ENCODE measurements at places on chromosomes 13 and 19.

DNA sequence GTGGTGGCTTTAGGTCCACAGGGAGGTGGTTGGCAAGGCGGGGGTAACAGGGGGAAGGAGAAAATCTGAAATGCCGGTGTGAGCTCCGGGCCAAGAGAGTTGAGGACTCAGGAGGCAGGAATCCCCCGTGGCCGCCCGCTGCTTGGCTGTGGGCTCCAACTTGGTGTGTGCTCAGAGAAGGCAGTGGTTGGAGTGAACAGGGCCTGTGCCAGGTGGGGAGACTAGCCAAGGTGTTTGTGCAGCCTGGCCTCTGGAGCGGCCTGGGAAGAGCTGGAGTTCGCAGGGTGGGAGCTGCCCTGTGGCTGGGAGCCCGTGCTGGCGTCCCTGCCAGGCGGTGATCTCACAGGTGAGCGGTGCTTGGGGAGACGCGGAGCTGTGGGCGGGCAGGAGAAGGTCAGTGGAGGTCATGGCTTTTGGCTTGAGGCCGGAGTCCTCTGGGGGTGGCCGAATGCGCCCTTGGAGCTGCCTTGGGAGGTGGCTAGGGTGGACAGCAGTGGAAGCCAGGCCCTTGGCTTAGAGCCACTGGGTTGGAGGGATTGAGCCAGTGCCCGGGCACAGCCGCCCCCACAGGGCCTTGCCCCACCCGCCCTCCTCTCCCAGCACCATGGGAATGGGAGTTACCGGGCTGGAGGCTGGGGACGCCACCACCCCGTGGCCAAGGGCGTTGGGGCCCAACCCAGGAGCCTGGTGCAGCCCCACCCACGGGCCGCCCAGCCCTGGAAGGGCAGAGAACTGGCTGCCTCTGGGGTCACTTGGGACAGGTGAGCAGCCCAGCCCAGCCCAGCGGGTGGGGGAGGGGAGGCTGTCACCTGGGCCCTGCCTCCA, 7.1 kb upstream of the CIRBP start:
- no peak for DNase-seq

DNA sequence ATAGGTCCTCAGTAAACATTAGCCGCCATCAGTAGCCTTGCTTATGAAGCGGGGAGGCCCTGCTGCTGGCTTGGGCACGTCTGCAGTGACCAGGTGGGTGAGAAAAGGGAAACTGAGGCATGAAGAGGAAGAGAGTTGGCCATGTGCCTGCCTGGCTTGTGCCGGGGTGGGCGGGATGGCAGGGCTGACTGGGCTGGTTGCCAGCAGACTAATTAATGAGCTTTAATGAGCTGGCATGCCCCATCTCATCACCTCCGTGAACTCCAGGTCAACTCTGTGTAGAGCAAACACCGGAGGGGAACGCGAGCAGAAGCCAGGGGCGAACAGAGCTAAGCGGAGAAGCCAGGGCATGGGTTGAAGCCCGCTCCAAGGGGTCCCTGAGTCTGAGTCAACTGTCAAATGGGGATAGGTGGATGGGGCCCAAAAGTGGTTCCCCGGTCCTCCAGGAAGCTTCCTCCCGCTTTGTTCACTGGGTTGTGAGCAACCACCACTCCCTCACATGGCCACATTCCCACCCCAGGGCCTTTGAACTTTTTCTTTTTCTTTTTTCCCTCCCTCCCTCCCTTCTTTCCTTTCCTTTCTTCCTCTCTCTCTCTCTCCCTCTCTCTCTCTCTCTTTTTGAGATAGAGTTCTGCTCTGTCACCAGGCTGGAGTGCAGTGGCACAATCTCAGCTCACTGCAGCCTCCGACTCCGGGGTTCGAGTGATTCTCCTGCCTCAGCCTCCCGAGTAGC, 8.7 kb downstream of the NR2F6 start:
- no peak for DNase-seq

DNA sequence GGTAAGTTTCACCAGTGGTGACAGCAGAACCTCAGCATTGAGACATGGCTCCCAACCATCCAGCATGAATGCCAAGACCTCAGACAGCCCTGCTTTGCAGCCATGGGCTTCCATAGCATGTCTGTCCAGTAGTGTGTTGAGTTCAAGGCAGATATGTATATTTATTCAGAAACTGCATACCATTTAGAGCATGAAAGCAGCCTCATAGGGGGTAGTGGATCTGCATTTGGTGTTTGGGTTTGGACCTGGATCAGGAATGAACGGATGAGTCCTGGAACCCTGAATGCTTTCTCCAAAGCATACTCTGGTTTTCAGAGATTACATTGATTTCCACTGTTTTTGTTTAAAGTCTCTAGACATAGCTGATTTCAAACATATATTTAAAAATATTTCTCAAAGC, 114.3 kb downstream of the ESD start:
- no peak for DNase-seq

DNA sequence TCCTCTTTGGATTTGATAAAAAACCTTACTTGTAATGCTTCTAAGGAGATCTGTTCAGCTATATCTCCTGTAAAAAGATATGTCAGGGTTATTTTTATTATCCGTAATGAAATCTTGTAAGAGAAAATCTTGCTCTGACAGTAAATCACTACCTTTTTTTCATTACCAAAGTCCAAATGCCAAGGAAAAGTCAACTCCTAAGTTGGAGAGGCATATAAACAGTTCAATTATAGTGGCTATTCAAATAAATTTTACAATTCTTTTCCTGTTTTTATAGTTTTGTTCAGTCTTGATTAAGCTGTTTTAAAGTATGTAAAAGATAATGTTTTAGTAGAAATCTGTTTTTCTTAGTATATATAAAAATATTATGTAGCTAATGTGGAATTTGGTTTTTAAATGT, 9.0 kb downstream of the KCTD4 start:
- DNase-seq: no peak

- no peak for DNase-seq
Measured at GRCh38 chr13:44974056-44974793, 15.0 kb downstream of the NUFIP1 start.

- DNase-seq: no peak
Measured at GRCh38 chr19:4583961-4584669, 24.6 kb upstream of the SEMA6B start.

DNA sequence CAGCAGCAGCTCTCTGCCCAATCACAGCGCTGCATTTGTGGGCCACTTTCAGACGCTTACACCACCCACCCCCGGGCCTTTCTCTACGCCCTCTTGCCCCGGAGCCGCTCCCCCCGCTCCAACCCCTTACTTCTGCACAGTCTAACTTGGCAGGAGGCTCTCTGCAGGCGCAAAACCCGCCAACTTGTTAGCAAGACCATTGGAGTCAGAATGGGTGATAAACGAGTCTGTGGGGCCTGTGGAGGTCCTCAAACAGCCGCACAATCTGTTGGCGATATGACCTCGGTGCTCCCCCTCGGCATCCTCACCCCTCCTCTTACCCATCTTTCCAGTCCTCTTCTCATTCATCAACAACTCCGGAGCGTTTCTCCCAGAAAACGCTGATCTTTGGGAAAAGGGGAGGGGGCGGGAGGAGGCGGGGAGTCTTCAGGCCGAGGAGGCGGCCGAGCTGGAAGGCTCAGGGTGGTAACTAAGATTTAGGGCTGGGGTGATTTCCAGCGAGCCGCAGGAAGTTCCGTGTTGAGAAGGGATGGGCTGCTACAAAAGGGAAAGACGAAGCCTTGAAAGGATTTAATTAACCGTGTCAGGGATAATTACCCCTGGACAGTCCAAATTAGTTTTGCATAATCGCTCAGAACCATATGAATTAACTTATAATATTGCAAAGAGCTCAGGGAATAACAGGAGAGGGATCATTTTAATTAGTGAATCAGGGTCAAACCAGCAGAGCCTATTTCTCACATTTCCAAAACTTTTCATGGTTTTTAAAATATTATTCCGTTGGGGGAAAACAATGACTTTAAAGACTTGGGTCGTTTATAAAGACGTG, 4.1 kb downstream of the SOX21 start:
- DNase-seq: no peak

- no peak for DNase-seq
Measured at GRCh38 chr19:51572908-51573307, 1.8 kb downstream of the ZNF175 start.

DNA sequence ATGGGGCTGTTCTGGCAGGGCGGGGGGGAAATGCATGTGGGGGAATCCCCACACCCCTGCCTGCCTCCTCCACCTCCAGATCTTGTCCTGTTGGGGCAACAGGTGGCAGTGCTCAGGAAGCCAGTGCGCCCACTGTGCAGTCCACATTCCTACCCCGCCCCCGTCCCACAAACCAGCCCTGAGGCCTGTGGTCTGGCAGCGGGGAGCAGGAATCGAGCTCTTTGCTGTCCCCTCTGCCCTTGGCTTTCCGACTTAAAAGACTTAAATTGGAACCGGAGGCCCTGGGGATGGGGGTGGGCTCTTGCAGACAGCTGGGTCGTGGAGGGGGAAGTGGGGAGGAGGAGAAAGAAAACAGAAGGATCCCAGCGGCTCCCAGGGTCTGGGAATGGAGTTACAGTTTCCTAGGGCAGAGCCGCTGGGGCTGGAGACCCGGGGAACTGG, 4.3 kb downstream of the NANOS3 start:
- no peak for DNase-seq

DNA sequence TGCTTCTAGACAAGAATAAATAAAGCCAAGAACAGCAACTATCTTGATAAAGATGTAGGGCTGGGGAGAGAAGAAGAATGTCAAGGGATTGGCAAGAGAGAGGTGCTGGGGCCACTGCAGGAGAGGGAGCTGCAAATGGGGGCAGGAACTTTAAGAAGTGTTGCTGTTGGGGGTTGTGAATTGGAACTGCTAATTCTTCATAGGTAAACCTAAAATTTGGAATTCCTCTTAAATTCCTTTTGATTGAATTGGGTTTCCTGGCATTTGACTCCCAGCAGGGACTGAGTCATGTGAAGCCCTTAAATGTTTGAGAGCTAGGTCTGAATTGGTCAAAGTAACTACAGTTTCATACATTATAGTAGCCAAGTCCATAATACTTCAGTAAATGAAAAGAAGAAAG, 305.6 kb upstream of the TMTC4 start:
- no peak for DNase-seq

GRCh38 chr19:53156850-53157249, 2.0 kb downstream of the ZNF347 start:
- no peak for DNase-seq

- DNase-seq: no peak
Measured at GRCh38 chr13:30381049-30381448, 41.2 kb upstream of the UBE2L5 start.

DNA sequence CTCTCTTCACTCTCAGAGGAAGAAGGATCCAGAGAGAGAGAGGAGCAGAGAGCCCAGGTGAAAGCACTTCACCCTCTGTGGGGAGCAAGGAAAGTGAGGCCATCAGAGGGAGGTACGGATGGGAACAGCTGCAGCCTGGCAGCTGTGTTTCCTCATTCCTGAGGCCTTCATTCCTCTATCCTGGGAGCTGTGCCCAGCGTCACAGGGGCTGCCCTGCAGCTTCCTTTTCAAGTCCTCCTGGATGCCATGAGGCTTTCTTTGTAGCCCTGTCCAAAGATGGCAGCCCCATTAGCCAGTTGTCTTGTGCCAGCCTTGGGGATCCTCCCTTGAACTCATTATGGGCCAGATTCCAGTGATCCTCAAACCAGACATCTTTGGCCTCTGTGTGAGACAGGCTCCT, 76.8 kb upstream of the PCDH8 start:
- DNase-seq: no peak

GRCh38 chr19:3556978-3557460, 367 bp downstream of the MFSD12 start:
- no peak for DNase-seq

DNA sequence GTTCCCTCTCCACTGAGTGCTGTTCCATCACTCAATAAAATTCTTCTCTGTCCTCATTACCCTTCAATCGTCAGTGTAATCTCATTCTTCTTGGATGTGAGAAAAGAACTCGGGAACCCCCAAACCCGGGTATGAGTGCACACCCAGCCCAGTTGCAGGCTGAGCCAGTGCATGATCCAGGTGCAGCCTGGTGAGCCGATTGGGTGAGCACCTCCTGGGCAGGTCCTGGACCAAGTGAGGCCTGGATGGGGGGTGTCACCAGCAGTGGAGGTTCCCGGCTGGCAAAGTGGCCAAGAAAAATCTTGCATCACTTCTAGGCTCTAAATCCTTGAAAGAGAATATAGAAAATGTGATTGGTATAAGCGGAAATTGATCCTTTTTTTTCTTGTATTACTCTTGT, 878.8 kb upstream of the KLHL1 start:
- DNase-seq: no peak

GRCh38 chr13:84139561-84140158, 257.4 kb upstream of the SLITRK1 start:
- DNase-seq: no peak

GRCh38 chr13:40388617-40389016, 277.8 kb downstream of the FOXO1 start:
- DNase-seq: peak; percentile 32

DNA sequence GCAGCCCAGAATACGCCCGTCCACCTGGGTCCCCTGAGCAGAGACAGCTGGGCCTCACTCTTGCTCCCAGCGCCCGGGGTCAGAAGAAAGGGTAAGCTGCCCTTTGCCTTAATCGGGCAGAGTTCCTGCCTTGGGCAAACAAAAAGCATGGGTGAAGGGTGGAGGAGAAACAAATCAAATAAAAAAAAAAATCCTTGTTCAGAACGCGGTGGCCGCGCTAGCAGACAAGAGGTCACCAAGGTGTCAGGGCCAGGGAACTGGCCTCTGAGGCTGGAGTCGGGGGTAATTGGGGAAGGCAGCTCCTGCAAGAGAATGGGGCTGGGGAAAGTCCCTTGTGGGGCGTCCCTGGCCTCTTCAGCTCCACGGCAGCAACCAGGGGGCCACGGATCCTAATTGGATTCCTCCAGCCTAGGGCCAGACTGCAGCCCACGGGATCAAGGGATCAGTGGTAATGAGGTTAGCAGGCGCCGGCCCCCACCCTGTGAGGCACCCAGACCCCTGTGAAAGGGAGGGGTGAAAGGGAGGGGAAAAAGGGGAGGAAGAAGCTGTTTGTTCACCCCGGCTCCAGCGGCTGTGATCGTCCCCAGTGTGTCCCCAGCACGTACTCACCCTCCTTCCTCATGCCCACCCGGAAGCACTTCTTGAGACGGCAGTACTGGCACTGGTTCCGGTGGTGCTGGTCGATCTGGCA, 5.5 kb downstream of the NR2F6 start:
- DNase-seq: no peak

DNA sequence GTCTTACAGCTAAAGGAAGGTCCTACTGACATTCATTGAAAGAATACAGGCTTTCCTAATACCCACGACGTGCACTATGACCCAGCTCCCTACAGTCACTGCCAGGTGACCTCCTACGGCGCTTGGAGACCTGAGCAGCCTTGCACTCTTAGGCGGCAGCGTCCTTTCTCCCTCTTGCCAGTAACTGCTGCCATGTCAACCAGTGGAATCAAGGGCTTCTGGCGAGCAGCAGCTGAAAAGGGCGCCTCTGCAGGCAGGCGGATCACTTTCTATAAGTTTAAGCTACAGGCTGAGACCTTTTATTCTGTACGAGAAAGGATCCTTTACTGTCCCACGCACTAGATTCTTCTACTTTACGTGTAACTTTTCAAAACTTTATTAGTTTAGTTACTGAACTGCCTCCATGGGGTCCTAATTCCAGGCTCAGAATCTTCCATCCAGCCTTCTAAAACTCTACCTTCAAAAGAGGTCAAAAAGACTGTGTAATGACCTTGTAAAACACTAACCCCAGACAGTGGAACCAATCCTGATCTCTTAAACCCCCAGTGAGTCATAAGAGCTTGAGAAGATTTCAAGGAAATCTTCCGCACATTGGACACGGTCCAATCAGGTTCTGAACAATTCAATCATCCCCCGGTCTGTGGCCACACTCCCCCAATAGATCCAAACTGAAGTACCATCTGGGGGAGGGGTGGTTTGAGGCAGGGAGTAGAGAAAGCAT, 1.9 kb downstream of the KCTD12 start:
- no peak for DNase-seq

Measured in esophagus squamous epithelium (tissue), 5 donors.